Body of pancreas (tissue), 4 donors: ENCODE measurements at places on chromosomes 4 and X. TPM values are rescaled to one million over a fixed set of nuclear protein-coding genes. Genes with fewer than 3 reads are reported as not detected.
A peak's percentile ranks its signal among the peaks of the same experiment; 100 is the strongest.

DNA sequence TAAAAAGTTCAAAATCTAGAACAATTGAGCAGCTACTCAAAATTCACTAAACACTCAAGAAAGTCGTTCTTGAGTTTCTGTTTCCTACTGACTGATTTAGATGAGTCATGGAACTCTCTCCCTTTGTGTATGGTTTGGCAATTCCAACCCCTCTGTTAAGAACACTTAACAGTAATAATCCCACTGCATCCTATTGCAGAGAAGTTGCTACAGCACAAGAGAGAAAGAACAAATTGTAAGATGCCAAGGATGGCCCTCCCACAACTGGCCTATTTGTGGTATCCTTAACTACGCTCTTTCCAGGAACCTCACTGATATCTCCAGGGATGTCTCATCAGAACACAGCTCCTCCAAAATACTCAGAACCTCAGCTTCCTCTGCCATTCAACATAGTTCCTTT is 701.8 kb upstream of the TENM3 start:
- no peak for DNase-seq
- H3K36me3 ChIP-seq: no peaks in the 10 kb centered on the region
- no peak overlapping the region for H3K27ac ChIP-seq
- H3K4me1 ChIP-seq: peaks cover 8% of the 10 kb centered on the region
- H3K27me3 ChIP-seq: no peaks in the 10 kb centered on the region
- no peak overlapping the region for H3K4me3 ChIP-seq

GRCh38 chr4:25253071-25253445 is 19.2 kb downstream of the PI4K2B start:
- no peaks in the 10 kb centered on the region for H3K27me3 ChIP-seq
- H3K27ac ChIP-seq: no peak overlapping the region
- peaks cover 14% of the 10 kb centered on the region for H3K4me1 ChIP-seq
- no peak overlapping the region for H3K4me3 ChIP-seq
- no peak for DNase-seq
- H3K36me3 ChIP-seq: peaks cover 3% of the 10 kb centered on the region

DNA sequence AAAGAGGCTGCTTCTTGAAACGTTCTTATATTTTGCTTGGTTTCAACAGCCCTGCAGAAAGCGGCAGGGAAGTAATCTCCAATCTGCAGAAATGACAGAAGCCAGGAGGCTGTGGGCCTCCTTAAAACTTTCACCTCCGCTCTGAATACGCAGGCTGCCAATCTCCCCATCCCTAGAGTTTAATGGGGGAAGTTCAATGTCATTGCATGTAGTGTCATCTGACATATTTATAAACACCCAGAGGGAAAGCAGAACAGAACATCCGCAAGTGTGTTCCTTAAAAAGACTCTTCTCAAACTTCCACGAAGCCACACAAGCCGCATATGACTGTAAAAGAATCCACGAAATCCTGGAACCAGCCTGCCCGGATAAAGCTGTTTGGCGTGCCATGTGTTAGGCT is 148.8 kb upstream of the TBL1X start:
- no peaks in the 10 kb centered on the region for H3K36me3 ChIP-seq
- H3K4me3 ChIP-seq: no peak overlapping the region
- no peak overlapping the region for H3K27ac ChIP-seq

The NRK gene
- 0.52 TPM for total RNA-seq

DNA sequence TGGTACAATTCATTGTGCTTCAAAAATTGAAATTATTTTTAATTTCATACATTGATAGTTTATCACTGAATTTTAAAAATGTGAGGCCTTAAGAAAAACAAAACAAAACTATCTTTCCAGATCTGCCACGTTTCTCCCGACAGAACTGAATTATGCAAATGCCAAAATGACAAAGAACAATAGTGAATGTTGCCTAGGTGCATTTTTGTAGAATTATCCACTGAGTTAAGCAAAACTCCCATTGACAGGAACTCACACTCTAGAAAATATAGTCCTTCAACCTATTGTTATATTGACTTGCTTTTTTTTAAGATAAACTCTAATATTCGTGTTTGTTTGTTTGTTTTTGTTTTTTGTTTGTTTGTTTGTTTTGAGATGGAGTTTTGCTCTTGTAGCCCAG is 6.5 kb downstream of the PCGF3 start:
- H3K4me3 ChIP-seq: no peak overlapping the region
- no peak for DNase-seq
- no peaks in the 10 kb centered on the region for H3K36me3 ChIP-seq
- H3K4me1 ChIP-seq: peaks cover 15% of the 10 kb centered on the region
- H3K27ac ChIP-seq: no peak overlapping the region

DNA sequence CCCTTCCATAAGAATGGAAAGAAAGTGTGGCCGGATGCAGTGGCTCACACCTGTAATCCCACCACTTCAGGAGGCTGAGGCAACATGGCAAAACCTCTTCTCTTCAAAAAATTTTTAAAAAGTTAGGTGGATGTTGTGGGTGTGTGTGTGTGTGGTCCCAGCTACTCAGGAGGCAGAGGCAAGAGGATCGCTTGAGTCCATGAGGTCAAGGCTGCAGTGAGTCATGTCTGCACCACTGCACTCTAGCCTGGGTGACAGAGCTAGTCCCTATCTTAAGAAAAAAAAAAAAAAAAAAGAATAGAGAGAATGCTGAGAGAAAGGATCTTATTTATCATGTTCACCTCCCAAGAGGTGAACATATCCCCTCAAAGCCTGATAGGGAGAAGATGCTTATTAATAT is 492.1 kb upstream of the SMIM31 start:
- no peak for DNase-seq
- H3K4me1 ChIP-seq: no peaks in the 10 kb centered on the region
- no peaks in the 10 kb centered on the region for H3K36me3 ChIP-seq
- no peak overlapping the region for H3K27ac ChIP-seq

The USP26 gene
- total RNA-seq: not detected

The GAGE1 gene
- total RNA-seq: not detected

The ADAM29 gene
- total RNA-seq: not detected

The PLAC1 gene
- not detected for total RNA-seq

The SULT1B1 gene
- total RNA-seq: 4.0 TPM

DNA sequence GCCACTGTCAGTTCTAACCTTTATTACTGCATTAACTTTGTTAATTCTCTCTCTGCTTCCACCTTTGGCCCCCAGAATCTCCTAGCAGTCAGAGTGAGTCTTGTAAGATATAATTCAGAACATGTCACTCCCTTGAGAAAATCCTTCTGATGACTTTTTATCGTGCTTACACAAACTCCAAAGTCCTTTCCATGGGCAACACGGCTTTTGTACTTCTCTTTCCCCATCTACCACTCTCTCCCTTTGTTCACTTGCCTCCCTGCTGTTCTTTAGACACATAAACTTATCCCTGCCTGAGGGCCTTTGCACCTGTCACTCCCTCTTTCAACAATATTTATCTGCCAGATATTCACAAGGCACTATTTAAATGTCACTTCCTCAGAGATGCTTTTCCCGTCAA is 64.8 kb downstream of the MAOB start:
- no peaks in the 10 kb centered on the region for H3K36me3 ChIP-seq

DNA sequence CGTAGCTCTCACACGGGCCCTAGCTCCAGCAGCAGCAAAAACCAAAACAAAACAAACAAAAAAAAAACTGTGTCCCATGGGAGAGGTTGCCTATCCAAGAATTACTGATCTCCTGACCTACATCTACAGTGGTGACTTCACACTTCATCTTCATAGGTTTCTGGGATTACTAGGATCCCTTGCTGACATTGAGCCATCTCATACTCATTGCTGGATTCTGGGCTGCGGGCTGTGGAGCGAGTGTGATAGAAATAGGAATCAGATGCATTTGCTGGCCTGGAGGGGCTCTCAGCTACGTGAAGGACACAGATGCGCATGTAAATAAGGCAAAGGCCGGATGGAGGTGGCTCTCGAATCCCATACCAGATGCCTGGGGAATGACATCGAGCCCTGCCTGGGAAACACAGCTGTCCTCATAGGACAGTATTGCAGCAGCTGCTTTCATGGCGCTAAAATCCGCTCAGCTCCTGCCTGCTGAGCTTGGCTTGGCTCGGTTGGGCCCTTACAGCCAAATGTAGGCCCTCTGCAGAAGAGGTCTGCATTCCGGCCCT is 41.7 kb downstream of the CNGA2 start:
- no peaks in the 10 kb centered on the region for H3K4me1 ChIP-seq
- H3K27ac ChIP-seq: no peak overlapping the region
- no peak for DNase-seq
- H3K4me3 ChIP-seq: no peak overlapping the region
- no peaks in the 10 kb centered on the region for H3K27me3 ChIP-seq

DNA sequence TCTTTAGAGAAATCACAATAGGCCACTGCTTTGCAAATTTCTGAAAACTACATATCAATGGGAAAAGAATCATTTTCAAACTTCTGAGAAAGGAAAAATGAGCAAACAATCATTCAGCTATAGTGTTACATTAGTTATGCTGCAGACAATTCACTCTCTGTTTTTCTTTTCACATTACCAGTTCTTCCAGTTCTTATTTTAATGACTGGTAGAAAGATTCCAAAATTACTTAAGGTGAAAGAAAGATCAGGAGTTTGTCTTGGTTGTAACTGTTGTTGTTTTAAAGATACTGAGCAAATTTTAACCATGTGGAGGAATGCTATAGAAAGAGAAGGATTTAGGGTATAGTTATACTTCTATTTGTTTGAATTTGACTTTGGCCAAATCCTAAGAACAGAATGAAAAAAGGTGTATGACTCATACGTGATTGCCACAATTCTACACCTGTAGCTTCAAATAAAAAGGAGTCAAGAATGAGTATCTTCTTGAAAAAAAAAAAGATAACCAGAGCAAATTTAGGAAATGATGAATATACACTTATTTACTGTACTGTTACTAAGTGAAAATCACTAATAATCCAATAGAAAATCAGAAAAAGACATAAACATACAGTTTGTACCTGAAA is 21.0 kb upstream of the RASGEF1B start:
- no peak overlapping the region for H3K4me3 ChIP-seq
- peak overlapping the region; percentile 43 for H3K27ac ChIP-seq
- H3K27me3 ChIP-seq: no peaks in the 10 kb centered on the region

DNA sequence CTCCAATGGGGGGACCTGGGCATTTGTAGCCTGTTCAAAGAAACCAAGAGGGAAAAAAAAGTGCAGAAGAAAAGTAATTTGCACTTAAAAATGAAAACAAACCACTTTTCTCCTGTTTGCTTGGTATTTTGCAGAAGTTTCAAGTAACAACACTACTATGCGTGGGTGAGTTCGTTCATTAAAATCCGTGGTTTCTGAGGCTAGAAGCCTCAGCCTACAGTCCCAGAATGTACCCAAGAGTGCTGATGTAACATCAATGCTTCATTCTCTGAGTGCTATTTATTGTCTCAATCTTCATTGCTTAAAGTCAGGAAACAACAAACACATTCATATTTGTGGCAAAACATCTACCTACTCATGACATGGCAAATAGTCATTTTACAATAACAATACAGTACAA is 29.2 kb downstream of the LGI2 start:
- no peak for DNase-seq
- no peak overlapping the region for H3K4me3 ChIP-seq
- no peak overlapping the region for H3K27ac ChIP-seq
- H3K27me3 ChIP-seq: no peaks in the 10 kb centered on the region
- H3K36me3 ChIP-seq: no peaks in the 10 kb centered on the region

GRCh38 chr4:6201580-6202091 is 1.3 kb upstream of the JAKMIP1 start:
- DNase-seq: no peak
- H3K4me3 ChIP-seq: no peak overlapping the region
- peaks cover 24% of the 10 kb centered on the region for H3K4me1 ChIP-seq
- H3K27ac ChIP-seq: no peak overlapping the region
